ENCODE measurements at places on chromosomes 2 and 18.

DNA sequence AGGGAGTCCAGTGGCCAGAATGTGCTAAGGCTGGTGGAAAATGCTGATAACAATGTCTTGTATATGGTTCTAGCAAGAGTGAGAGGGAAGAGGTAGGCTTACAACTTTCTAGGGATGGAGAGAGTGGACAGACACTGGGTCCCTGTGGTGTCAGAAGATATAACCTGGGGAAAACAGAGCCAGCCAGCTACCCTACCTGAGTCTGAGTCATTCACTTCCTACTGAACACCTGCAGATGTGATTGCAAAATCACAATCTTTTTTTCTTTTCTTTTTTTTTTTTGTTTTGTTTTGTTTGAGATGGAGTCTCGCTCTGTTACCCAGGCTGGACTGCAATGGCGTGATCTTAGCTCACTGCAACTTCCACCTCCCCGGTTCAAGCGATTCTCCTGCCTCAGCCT is 7.3 kb downstream of the TET3 start:
- no peak for DNase-seq

DNA sequence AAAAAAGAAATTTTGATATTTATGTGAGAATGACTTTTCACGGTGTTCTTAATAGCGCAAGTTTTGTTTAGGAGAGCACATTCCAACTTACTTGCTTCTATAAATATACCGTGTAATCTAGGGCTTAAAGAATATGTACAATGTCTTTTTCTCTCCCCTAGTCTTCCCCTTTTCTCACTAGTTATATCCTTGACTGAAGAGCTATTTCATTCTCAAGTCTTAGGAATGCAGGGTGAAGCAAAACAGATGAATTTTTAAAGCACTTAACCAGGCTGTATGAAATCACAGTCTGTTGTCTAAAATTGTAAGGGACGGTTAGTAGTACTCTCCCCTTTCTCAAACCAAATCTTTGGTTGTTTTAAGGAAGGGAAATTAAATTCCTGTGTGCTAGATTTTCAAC is 29.6 kb upstream of the SLC30A6 start:
- DNase-seq = no peak

GRCh38 chr2:62369541-62370202 is 136.3 kb downstream of the TMEM17 start:
- no peak for DNase-seq

- no peak for DNase-seq
These were observed 302.7 kb upstream of the SMIM21 start for GRCh38 chr18:75730249-75730648.

DNA sequence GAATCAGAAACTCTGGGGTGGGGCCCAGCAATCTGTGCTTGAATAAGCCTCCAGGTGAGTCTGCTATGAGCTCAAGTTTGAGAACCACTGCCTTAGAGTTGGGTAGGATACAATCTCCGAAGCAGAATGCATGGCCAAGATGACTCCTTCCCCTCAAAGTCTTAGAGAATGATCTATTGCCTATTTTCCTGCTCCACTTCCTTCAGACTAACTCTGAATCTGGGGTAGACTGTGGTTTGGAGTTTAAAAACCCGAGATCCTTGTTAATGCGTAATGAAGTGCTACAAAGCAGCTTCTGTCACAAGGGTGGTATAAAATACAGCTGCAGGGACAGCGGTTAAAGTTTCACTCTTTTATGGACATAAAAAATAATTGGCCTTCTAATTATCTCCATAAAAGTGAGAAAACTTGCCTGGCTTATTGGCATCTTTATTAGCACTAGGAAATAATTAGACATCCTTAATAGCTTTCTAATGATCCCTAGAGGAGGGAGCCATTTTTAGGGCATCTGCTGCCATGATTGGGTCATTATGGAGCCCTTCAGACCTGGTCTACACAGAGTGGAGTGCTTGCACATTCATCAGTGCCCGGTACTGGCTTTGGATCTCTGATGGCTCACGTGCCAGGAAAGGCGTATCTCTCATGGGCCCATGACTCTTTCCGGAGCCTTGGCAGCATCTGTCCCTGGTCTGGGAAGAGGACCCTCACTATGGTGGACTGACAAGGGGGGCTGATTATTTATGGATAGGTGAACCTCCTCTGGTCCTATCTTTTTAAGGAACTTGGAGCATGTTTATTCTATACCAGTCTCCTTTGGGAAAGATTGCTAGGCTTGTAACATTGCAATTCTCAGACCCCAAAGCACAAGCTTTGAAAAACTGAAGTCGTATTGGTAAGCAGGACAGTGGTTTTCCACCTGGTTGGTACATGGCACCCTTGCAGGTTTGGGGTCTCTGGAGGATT is 28.2 kb downstream of the SIX2 start:
- DNase-seq = no peak

GRCh38 chr2:218476676-218477075 is 57.8 kb downstream of the VIL1 start:
- no peak for DNase-seq

GRCh38 chr2:237474442-237474911 is 12.6 kb upstream of the MLPH start:
- DNase-seq = no peak

DNA sequence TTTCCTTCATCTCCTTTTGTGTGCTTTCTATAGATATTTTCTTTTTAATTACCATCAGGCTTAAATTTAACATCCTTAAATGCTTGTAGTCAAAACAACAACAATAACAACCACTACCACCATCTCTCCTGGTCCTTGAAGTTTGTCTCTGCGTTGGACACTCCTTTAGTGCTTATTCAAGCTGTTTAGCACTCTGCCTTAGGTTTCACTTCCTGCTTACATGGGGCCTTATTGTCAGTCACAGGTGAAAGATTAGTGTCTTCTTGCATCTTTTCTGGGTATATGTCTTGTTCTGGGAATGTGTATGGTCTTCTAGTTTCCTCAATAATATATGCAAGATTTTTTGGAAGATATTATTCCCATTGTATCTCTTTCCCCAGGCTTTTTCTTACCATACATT is 240.1 kb upstream of the NXPH2 start:
- no peak for DNase-seq

- DNase-seq = no peak
These were observed 35.7 kb downstream of the STK39 start for GRCh38 chr2:168211664-168212163.

- DNase-seq = no peak
These were observed 67.6 kb downstream of the TRAPPC8 start for GRCh38 chr18:31875301-31875700.

GRCh38 chr2:196208915-196209314 is 37.5 kb upstream of the STK17B start:
- DNase-seq = no peak

- DNase-seq = no peak
These were observed 230.1 kb upstream of the CCDC150 start for GRCh38 chr2:196409376-196409775.

- no peak for DNase-seq
These were observed 12.5 kb upstream of the INPP4A start for GRCh38 chr2:98432145-98432544.

DNA sequence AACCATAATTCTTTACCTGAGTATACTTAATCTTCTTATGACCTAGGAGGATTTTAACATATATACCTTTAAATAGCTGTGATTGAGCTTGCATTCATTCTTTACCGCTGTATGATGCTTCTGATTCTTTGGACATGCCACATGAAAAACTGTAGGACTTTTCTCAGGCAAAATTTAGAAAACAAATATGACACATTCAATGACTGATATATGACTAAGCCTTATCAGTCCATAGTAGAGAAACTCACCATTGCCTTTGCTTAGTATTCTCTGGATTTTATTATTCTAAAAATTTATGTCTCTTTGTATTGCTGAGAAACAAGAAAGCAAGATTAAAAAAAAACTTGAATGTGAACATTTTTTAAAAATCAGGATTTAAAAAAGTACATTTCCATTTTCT is 3.7 kb downstream of the FAM171B start:
- no peak for DNase-seq

GRCh38 chr2:38765149-38765548 is 12.9 kb upstream of the GEMIN6 start:
- DNase-seq = no peak

GRCh38 chr2:119005051-119005450 is 63.1 kb downstream of the MARCO start:
- DNase-seq = no peak

- DNase-seq = no peak
These were observed 11.9 kb downstream of the BCL2 start for GRCh38 chr18:63307551-63308200.

DNA sequence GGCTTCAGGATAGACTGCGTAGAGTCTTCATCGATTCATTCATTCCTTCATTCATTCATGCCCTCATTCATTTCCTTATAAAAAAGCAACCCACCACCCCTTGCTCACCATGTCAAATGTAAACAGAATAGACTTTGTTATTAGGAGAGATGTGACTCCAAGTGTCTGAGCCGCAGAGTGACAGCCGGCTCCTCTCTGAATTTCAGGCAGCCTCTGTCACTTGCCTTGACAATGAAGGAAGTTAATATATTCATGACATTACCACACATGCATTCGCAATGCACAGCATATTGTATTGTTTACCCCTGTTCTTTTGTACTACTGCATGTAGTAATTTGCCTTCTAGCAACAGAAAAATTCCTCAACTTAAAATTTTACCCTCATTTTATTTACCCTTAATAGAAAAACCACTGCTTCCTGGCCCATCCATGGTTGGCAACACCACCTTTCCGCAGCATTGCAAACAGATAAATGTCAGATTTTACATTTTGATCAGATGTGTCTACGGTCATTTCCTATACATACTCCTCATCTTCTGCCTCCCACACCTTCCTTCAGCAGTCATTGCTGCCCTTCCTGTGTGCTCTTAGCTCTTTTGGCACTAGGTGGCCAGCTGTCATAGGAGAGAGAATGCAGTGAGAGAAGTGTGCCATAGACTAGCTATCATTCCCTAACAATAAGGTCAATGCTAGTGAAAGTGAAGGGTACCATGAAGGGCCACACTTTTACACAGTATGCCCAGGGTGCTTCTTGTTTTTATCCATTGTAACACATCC is 1090.8 kb downstream of the BCL11A start:
- no peak for DNase-seq

- no peak for DNase-seq
These were observed 116.8 kb downstream of the MSH2 start for GRCh38 chr2:47519604-47520301.

DNA sequence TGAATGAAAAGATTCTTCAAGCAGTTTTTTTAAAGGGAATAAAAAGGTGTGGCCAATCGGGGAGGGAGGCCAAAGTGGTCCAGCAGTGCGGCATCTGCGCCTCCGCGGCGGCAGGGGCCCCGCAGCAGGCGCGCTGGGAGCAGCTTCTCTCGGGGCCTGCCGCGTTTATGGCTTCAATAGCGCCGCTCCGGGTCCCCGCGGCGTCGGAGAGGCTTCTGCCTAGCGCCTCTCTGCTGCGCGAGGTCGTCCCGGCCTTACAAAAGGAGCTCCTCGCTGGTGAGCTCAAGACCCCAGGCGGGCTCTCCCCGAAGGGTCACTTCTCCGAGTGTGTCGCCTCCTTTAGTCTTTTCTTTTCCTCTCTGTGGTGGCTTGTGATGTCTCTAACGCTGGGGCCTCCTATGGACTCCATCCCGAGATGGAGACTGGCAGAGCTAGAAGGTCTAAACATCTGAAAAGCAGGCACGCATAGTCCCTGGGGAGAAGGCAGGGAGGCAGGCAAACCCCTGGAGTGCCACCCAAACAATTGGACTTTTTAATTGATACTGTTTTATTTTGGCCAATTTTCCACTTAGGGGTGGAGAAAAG is 67.1 kb downstream of the SUMO1 start:
- no peak for DNase-seq

- no peak for DNase-seq
These were observed 92.7 kb downstream of the EIPR1 start for GRCh38 chr2:3284657-3285630.

DNA sequence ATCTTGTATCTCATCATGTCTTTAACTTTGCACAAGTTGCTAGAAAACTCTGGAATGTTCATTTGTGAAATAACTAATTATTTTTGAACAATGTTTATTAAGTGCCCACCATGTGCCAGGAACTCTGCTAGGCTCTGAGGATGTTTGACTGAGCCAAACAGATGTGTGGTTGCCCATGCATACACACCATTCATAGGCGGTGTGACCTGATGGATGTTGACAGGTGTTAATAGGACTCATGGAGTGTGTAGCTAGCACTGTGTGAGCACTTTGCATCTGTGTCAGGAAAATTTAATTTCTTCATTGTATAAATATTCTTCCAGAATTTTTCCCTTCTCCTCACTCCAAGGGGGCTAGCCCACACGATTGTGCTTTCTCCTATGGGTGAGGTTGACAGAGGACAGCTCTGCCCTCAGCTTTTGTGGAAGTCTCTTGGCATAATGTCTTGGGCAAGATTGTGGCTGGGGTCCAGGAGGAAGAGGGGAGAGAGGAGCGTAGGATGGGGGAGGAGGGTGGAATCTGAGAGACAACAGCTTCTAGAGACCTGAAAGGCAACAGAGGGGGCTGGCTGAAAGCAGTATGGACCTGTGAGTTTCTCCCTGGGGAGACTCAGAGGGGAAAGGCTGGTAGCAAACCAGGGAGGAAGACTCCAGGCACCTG is 214.6 kb upstream of the CXCR4 start:
- DNase-seq = no peak

- DNase-seq = no peak
These were observed 208.2 kb downstream of the FHOD3 start for GRCh38 chr18:36505665-36506064.

- DNase-seq = no peak
These were observed 18.7 kb downstream of the CFAP53 start for GRCh38 chr18:50247561-50247960.

- no peak for DNase-seq
These were observed 29.8 kb downstream of the COL6A3 start for GRCh38 chr2:237383991-237384671.

DNA sequence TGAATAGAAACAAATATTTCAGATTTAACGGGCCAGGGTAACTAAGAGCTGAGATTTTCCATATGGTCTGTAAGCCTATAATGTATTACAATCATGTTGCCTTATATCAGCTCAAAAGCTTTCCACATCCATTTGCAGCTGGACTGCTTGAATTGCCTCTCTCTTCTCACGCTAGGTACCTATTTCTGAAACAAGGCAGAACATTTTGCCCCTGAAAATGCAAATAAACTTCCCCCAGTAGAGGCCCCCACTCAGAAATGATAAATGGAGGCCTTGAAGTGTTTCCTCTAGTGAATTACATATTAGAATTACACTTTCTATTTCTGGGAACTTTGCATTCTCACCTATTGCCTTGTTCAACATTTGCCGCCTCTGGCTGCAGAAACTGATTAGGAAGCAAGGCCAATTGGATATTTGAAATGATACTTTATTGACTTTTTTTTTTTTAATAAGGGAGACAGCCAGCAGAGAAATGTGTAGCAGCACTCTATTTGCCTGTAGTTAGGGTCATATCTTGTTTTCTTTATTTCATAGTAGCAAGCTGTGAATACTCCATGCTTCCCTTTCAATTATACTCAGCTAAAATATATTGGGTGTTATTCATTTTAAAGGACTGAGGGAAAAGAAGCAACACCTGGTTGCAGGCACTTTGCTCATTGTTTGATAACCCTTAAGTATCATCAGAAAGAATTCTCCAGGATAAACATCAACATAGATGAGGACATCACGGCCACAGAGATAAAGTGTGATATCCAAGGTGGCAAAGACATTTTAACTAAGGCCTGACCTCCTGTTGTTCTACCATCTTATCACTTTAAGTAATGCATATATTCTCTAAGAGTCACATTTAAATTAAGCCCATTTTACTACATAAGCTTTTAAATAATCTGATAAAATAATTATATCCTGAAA is 505.5 kb downstream of the LRRTM4 start:
- no peak for DNase-seq
